Testis (tissue), 5 donors: ENCODE measurements at places on chromosomes 6 and 20. TPM values are rescaled to one million over a fixed set of nuclear protein-coding genes. Genes with fewer than 3 reads are reported as not detected.

The DZANK1 gene
- total RNA-seq = 12.1 TPM

The FRMD1 gene
- 13.5 TPM for total RNA-seq

DNA sequence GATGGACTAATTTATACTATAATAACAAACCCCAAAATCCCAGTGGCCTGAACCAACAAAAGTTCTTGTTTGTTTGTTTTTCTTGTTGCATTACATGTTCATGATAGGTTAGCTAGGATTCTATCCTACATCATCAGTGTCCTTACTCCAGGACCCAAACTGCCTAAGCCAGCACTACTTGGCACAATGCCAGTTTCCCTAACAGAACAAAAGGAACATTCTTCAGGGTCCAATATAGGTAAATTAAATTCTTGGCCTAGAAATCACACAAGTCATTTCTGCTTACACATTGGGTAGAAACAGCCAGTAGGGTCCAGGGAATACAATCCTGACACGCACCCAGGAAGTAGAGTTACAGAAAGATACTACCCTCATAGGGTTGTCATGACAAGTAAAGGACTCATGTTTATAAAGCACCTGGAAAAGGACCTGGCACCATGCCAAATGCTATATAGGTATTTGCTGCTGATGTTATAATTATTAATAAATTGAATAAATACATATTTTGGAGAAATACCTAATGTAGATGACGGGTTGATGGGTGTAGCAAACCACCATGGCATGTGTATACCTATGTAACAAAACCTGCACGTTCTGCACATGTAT is 38.8 kb downstream of the RCAN2 start:
- H3K27me3 ChIP-seq = no peaks in the 10 kb centered on the region
- no peak for DNase-seq
- no peak overlapping the region for H3K4me3 ChIP-seq
- no peak overlapping the region for H3K27ac ChIP-seq
- H3K4me1 ChIP-seq = no peaks in the 10 kb centered on the region

- peak; percentile 39 for DNase-seq
- no peaks in the 10 kb centered on the region for H3K36me3 ChIP-seq
- no peaks in the 10 kb centered on the region for H3K27me3 ChIP-seq
- no peak overlapping the region for H3K4me3 ChIP-seq
Observed at GRCh38 chr6:14396826-14397517, 279.4 kb downstream of the CD83 start.

The CYP24A1 gene
- 0.43 TPM for total RNA-seq

DNA sequence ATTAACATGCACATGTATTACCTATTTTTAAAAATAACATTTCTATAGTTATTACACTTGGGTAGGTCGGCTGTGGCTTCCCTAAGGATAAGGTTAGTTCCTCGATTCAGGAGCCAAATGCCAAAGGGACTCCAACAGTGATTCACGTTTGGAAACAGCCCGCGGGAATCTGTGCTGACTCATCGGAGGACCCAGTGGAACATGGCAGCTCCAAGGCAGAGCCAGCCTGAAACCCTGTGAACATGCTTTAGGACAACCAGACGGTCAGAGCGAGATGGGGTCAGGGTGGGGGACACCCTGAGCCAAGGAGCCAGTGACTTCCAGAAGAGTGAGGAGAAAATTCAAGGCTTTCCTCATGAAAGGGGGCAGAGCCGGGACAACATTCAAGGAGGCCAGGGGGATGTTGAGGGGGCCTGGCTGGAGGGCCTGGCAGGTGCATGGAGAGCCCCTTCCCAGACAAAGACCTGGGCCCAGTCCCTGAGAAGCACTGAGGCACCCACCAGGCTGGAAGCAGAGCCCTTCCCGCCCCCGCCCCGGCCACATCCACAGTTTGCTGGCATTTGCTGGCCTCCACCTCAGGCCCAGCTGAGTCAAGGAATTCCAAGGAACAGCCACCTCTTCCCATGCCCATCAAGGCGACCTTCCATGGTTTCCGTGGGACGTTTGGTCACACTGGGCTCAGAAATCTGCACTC is 133.2 kb downstream of the SNX5 start:
- H3K4me1 ChIP-seq = peaks cover 13% of the 10 kb centered on the region
- H3K27ac ChIP-seq = peak overlapping the region; percentile 21
- no peak for DNase-seq
- no peak overlapping the region for H3K4me3 ChIP-seq
- H3K36me3 ChIP-seq = no peaks in the 10 kb centered on the region

DNA sequence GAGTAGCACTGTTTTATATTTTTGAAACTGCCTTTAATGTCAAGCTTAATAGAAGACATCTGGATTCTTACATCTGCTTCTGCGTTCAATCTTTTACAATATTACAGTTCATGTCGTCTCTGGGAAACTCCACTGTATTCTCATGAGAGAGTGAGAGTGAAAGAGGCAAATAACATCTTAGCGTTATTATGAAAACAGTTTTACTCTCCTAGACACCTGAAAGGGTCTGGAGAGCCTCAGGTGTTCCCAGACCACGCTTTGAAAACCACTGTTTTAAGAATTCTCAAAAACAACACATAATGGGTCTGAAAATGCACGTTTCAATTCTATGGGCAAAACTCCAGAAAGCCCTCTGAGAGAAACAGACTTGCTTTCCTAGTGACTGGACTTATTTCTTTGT is 63.3 kb downstream of the ARHGAP18 start:
- no peak overlapping the region for H3K4me3 ChIP-seq
- peaks cover 12% of the 10 kb centered on the region for H3K4me1 ChIP-seq
- H3K36me3 ChIP-seq = no peaks in the 10 kb centered on the region
- DNase-seq = no peak
- H3K27me3 ChIP-seq = no peaks in the 10 kb centered on the region
- no peak overlapping the region for H3K27ac ChIP-seq

DNA sequence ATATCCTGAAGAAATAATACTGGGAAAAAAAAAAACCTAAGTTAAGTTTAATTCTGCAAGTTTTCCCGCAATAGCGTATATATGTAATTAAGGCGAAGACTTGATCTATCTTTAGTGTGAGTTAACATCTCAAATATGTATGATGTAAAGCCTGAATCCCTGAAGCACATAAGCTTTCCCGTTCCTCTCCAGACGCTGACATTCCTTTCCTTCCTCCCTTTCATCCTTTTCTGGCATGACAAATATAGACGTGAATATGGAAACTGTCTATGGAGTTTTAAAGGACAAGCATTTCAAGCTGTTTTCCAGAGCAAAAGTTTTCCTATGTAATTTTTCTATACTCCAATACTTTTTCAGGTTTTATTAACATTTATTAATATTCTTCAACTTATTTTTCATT is 637.0 kb downstream of the COL12A1 start:
- no peaks in the 10 kb centered on the region for H3K27me3 ChIP-seq
- H3K36me3 ChIP-seq = no peaks in the 10 kb centered on the region
- H3K4me3 ChIP-seq = no peak overlapping the region
- DNase-seq = no peak
- no peak overlapping the region for H3K27ac ChIP-seq
- H3K4me1 ChIP-seq = no peaks in the 10 kb centered on the region

GRCh38 chr6:4021854-4022695 is 56.9 kb downstream of the FAM217A start:
- H3K4me3 ChIP-seq = peak overlapping the region; percentile 87
- H3K36me3 ChIP-seq = no peaks in the 10 kb centered on the region
- H3K4me1 ChIP-seq = peaks cover 29% of the 10 kb centered on the region
- DNase-seq = no peak
- H3K27ac ChIP-seq = peak overlapping the region; percentile 99

The MPC1 gene
- 24.0 TPM for total RNA-seq

DNA sequence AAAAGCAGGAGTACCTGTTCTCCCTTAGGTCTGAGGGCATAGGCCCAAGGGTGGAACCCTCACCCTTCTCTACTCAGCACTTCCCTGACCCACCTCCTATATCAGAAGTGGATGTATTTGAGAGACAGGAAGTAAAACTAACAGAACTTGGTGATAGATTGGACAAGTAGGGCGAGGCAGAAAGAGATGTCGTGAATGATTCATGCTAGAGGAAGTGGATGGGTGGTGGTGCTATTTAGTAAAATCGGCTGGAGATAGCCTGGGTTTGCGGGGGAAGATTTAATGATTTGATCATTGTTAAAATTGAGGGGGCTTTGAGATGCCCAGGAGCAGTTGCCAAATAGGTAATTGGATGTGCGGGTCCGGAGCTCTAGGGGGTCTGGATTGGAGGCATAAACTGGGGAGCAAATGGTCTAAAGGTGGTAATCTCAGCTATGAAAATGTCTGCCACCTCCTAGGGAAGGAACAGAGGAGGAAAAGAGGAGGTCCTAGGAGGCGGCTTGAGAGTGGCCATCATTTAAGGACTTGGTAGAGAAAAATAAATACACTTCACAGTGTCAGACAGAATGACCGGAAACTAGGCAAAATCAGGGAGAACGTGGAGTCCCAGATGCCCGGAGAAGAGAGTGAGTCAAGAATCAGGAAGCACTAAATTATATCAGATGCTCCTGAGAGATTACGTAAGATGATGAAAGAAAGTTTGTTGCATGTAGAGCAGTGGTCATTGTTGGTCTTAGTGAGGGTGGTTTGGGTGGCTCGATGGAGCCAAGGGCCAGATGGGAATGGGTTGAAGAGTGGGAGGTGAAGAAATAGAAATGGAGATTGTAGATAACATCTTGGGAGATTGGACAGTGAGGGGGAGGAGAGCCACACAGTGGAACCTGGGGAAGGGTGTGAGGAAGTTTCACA is 142.0 kb downstream of the CEP57L1 start:
- H3K4me3 ChIP-seq = no peak overlapping the region
- H3K4me1 ChIP-seq = peaks cover 15% of the 10 kb centered on the region
- H3K27ac ChIP-seq = no peak overlapping the region
- no peak for DNase-seq

DNA sequence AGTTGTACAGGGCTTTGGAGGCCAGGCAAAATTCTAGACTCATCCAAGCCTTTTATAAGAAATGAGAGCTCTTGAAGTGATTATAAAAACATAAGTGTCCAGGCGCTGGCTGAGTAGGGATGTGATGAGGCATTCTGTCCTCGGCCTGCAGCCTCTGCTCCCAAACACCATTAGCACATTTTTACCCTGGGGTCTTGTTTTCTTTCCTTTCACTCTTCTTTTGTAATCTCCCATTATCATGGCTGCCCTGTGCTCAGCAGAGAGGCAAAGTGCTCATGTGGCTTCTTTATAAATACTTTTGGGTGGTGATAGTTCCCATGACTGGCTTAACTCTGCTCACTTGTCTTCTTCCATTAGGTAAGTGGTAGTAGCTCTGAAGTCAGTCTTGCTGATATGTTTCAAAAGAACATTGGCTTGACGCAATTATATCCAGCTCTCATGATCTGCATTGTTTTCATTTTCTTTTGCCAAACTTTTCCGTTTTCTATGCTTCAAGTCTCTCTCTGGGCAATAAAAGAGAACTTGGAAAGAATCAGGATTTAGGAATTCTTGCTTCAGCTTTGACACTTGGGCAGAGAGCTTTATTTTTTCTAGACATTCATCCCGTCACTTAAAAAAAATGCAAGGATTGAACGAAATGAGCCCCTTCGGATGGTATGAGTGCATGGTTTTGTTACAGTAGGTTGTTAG is 61.1 kb downstream of the CAP2 start:
- H3K36me3 ChIP-seq = no peaks in the 10 kb centered on the region
- H3K27me3 ChIP-seq = no peaks in the 10 kb centered on the region
- H3K4me3 ChIP-seq = no peak overlapping the region
- DNase-seq = no peak
- H3K4me1 ChIP-seq = no peaks in the 10 kb centered on the region

DNA sequence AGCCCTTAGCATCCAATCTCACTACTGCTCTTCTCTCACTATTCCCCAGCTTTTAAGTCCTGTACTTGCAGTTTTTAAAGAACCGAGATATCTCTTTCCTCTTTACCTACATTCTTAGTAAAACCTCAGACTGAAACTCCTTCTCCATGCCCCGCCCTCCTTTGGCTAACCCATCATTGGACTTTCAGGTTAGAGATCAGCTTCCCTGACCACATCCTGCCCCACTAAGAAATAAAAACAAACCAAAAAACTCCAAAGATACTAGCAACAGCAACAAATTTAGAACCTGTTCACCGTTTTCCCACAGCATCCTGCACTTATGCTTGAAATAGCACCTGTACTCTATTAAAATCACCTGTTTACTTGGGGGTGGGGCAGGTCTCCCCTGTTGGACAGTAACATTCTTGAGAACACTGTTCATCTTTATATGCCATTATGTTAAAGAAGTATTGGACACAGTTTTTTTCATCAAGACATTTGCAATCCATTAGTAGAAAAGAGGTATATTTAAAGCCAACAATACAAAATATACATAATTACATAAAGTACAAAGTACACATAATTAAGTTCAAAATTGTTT is 16.3 kb upstream of the SMAP1 start:
- no peaks in the 10 kb centered on the region for H3K36me3 ChIP-seq
- no peak for DNase-seq
- H3K4me1 ChIP-seq = no peaks in the 10 kb centered on the region
- no peak overlapping the region for H3K27ac ChIP-seq

GRCh38 chr6:135833771-135834170 is 17.7 kb upstream of the PDE7B start:
- H3K4me3 ChIP-seq = no peak overlapping the region
- no peaks in the 10 kb centered on the region for H3K36me3 ChIP-seq
- no peaks in the 10 kb centered on the region for H3K4me1 ChIP-seq
- no peaks in the 10 kb centered on the region for H3K27me3 ChIP-seq

The EYA2 gene
- total RNA-seq = 14.6 TPM
